ENCODE measurements at places on chromosomes 2 and 18. TPM values are rescaled to one million over a fixed set of nuclear protein-coding genes. Genes with fewer than 3 reads are reported as not detected.

GRCh38 chr2:109591206-109591605, 22.6 kb downstream of the SEPTIN10 start:
- no peak for DNase-seq

TSPYL6 gene
- not detected for total RNA-seq

DNA sequence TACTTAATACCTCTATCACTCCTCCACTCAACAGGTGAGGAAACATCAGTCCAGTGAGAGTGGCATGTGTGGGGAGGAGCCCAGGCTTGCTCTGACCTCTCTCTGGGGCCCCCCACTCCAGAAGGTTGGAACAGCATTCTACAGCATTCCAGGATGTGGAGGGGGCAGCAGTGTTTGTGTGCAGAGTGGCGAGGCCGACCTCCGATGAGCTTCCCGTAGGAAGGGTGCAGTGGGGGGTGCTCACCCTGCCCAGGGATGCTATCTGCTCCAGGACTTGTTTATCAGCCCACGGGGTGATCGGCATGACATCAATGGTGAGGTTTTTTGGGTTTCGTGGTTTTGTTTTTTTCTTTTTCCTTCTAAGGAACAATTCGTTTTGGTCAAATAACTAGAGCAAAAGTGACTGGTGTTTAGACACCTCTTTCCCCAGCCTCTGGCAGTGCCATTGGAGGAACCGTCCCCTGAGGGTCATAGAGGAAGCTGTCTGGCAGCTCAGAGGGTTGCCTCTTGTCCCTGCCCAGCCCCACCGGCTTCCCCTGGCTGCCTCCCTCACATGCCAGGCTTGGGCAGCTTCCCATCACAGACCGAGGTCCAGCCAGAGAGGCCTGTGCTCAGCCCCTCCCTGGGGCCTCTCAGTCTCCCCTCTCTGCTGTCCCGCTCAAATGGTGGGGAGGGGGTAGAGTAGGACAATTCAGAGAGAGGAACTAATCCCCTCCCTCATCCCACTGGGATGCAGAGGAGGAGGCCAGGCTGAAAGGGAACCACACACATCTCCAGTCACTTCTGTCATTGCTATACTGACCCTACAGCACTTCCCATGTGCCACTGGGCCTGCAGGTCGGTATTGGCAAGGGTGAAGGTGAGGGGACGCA, 96.5 kb downstream of the ZFP36L2 start:
- peak; percentile 73 for DNase-seq

SLC25A12 gene
- total RNA-seq: 14.6 TPM

ZC3H6 gene
- 43.2 TPM for total RNA-seq

CGREF1 gene
- not detected for total RNA-seq

DNA sequence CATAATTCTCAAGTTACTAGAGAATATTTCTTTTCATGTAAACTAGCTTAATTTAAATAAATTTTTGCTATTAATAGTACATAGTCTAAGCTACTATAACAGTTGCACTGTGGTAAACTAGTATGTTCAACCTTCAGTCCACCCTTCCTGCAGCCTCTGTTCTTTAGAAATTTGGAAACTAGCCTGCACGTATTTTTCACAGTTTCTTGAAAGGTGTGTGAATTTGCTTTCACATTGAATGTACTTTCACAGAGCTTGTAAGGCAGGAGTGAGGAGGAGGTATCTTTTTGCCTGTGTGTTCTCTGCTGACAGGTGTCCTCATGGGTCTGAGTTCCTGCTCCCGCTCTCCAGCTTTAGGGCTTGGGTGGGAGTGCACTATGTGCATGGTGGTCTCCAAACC, 117.5 kb downstream of the ATP9B start:
- no peak for DNase-seq

DNA sequence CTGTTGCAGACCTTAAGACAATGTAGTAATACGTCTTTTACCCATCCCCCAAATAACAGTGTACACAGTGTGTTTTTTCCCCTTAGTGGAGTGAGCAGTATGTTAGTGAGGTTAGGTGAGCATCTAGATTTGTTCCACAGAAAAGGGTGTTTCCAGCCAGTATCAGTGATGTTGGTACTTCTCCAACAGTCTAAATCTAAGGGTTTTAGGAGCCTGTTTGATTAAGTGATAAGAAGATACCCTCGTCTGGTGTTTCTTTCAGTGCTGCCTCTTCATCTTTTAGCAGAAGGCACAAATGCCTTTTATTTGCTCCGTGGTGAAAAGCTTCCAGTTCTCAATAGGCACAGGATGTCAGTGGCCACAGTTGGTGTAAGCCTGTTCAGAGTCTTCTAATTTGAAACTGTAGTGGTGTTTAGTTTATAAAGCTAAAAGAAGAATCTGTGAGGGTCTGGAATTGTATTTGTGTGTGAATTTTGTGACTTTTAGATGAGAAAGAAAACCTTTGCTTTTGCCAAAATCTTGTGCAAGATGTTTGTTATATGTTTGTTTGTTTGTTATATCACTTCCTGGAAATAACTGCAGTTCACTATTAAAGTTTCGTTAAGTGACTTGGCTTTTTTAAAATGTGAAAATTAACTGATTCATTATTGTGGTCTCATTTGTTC, 71.2 kb downstream of the MAP4K4 start:
- DNase-seq: peak; percentile 17

- no peak for DNase-seq
Measured at GRCh38 chr2:201137505-201138400, 21.8 kb downstream of the CFLAR start.

QPCT gene
- 1.4 TPM for total RNA-seq

DNA sequence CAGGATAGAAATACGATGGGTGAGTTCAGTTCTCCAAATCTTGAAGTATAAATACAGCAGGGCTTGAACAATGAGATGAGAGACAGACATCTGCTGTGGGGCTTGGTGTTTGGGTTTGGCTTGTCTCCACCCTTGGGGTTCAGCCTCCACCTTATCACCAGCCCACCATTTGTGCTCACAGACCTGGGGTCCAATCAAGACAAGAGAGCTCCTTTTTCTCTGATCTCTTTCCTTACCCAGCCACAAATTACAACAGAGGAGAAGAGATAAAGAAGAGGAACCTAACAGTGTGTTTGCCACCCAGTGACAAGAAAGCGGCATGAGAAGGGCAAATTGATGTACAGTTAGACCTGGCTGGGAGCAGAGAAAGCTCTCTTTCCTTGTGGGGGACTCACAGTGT, 204.5 kb upstream of the CXCR4 start:
- no peak for DNase-seq

- no peak for DNase-seq
Measured at GRCh38 chr2:235000426-235001236, 48.8 kb downstream of the SH3BP4 start.

KLHL30 gene
- not detected for total RNA-seq

CFAP221 gene
- total RNA-seq: not detected

- DNase-seq: no peak
Measured at GRCh38 chr2:168850846-168851245, 39.4 kb downstream of the SPC25 start.

DNA sequence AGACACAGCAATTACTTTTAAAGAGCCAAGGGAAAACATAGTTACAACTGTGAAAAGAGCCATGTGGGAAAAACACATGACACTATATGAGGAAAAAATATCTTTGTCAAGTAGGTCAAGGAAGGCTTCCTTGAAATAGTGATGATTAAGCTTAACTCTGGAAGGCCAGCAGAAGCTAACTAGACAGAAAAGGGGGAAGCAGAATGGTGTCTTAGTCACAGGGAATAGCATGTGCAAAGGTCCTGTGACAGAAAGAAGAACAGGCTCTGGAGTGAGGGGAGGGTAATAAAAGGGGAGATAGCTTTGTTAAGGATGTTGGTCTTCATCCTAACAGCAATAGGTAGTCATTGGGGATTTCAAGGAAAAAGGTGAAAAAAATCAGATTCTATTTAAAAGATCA, 64.0 kb downstream of the ARHGAP25 start:
- no peak for DNase-seq

GRCh38 chr2:145203891-145204290, 684.0 kb upstream of the ZEB2 start:
- no peak for DNase-seq

DNA sequence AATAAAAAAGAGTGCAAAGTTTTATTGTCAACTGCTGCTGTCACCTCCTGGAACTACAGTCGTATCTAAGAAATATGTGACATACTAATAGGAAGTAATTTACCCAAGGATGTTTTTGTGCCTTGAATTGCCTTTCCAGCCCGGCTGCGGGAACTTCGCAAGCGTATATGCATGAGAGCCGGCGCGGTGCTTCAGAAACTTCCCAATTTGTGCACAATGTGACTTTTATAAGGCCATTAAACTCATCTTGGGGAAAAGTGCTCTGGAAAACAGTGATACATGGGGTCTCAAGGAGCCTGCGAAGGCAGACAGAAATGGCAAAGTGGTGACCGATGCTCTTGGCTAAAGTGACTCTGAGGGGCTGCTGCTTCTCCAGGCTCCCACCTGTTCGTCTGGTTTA, 41.7 kb upstream of the CELF4 start:
- DNase-seq: no peak

OTOF gene
- total RNA-seq: 0.91 TPM

Measured in CD4-positive, alpha-beta memory T cell (primary cell).